DMS79 (cell line): ENCODE measurements at places on chromosomes 12 and 14.
A peak's percentile ranks its signal among the peaks of the same experiment; 100 is the strongest.

DNA sequence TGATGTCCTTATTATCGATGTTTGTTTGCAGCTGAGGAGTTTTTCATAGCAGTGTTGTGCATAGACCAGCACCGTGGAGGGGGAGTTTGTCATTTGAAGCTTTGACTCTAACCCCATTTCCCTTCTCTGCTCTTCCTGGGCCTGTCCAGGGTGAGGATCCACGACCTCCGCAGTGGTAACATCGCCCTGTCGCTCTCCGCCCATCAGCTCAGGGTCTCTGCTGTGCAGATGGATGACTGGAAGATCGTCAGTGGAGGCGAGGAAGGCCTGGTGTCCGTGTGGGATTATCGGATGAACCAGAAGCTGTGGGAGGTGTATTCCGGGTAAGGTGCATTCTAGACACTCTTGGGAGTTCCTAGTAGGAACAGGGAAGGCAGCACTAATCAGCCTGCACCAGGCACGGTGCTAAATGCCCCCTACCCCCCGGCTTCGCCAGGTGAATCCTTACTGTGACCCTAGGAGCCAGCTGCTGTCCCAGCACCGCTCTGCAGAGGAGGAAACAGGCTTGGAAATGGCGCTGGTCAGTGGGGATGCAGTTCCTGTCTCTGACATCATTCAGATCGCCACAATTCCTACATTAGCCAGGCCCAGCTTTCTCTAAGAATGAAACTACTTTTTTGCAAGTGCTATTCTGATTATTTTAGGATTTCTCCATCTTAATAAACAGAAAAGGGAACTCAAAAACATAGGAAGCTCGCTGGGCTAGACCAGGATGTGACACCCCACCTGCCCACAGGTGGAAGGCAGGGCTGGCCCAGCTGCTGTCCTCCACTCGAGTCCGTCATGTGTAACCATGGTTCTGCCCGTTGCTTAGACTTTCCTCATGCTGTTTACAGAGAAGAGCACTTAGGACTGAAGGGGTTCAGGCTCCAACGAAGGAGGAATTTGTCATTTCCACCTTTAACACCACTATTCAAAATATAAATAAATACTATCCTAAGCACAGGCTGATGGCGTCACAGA is 74.9 kb downstream of the TESC start:
- no peak for DNase-seq

DNA sequence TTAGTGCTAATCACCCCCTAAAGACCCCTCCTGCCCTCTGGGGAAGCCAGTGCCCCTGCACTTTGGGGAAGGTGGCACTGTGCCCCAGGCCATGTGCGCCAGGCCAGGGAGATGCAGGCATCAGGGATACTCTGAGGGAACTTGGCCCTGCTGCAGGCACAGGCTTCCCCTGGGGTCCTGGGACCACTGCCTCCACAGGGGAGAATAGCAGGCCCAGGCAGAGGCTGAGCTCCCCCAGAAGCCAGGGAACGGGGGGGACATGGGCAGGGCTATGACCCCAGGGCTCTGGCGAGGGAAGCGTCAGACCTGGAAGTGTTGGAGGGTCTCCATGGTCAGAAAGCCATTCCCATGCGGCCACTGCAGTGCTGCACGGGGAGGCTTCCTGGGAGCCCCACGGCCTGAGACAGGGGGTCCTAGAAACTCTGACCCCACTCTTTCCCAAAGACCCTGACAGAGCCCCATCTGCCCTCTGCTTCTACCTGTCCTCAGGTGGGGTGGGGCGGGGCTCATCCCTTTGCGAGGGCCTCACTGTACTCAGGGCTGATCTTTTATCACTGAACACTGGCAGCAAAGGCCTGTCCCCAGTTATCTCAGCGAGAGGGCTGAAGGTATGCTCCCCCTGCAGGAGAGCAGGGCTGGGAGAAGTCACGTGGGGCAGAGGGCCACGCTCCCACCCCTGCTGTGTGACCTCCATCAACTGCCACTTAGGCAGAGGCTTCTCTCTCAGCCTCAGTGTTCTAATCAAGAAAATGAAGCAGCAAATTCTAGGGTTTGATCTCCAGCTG is 160.0 kb downstream of the CALM1 start:
- DNase-seq: no peak

GRCh38 chr12:64633940-64634337 is 23.6 kb downstream of the RASSF3 start:
- DNase-seq: no peak

DNA sequence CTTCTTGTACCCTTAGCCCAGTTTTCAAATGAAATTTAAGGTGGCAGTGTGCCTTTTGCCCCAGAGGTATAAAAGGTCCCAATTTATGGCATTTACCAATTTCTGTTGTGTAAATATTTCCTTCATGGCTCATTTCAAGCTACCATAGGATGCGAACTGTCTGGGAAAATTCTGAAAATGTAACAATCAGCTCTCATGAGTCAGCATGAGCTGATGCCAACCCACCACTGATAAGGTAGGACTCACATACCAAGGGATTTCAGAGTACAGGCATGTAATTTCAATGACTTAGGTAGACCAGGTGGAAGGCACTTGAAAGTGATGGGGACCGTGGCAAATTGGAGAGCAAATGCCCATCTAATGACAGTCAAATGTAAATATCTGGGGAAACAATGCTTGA is 169.5 kb downstream of the TTC8 start:
- peak; percentile 93 for DNase-seq

- DNase-seq: no peak
These were observed 11.5 kb upstream of the KRT78 start for GRCh38 chr12:52860102-52860823.

DNA sequence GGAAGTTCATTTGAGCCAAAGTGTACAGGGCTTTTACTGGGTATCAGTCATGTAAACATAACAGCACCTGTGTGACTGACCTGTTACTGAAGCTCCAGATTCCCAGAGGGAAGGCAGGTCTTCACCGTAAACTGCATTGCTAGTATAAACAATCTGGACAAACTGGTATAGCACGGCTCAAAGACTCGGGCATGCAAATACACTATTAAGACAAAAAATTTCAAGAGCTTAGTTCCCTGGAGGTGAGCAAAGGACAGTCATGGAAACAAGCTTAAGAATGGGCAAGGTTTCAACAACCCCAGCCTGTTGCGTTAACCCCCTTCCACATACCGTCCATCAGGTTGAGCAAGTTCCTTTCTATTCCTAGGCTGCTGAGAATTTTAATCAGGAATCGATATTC is 9.4 kb downstream of the PARP11 start:
- DNase-seq: no peak

- DNase-seq: peak; percentile 15
These were observed 87.4 kb downstream of the B4GALNT3 start for GRCh38 chr12:546920-547845.

DNA sequence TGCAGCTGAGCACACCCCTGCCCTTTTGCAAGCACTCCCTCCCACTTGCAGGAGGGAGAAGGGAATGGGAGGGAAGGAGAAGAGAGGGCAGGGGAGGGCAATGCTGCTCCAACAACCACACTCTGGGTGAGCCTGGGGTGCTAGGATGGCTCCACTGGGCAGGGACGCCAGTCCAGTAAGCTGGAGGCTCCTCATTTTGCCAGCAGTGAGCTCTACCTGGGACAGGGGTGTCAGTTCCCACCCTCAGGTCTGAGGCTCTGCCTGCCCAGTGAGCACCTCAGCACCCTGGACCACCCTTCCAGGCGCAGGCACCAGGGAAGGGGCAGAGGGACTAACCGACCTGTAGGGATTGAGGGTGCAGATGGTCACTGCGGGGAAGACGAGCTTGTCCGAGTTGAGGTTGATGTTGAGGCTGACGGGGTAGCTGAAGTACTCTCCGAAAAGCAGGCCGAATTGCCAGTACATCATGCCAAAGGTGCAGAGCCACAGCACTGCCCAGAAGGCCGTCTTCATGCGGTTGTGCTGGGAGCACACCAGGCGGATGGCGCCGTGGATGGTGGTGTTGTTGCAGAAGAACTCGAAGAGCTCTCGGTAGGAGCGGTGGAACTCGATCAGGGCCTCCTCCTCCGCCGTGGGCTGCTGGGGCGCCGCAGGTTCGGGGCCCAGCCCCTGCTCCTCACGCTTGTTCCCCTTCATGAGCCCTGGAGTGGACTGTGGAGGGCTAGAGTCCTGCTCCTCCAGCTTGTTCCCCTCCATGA is 1.2 kb downstream of the SCNN1A start:
- DNase-seq: no peak

GRCh38 chr14:72675126-72675525 is 218.8 kb downstream of the DPF3 start:
- DNase-seq: no peak

DNA sequence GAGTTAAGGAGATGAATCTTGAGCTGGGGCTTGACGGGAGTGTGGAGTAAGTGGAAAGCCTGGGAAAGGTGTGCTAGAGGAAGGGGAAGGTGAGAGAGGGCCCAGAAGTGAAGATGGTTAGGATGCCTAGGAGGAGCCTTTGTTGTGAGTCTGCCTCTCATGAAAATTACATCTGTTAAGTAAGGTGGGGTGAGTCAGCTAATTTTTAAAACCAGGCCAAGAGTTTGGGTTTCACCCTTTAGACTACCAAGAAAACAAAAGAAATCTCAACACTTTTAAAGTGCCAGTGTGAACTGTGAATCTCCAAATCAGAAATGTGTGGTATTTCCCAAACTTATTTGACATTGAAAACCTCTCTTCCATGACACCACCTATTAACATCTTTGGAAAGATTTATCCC is 185.2 kb downstream of the CRADD start:
- no peak for DNase-seq

DNA sequence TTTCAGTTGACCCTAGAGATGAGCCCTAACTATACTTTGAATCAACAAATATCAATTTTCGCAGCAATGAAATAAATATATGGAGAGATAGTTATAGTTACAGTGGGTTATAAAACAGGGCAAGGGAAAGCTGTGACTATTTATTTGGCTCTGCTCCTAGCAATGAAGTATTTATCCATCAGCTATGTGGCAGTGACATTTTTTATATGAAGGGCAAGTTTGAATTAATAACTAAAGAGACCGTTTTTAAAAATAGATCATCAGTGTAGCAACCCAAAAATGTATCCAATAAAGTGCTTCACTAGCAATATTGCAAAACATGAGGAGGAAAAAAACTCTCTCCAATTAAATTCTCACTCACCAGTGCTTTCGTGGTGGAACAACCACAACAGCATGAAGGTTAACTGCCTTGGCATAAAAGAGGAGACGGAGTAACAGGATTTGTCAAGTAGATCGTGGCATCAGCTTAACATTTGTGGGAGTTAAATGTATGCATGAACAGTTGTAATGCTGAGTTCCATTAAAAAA is 58.1 kb upstream of the NUDT4 start:
- no peak for DNase-seq

DNA sequence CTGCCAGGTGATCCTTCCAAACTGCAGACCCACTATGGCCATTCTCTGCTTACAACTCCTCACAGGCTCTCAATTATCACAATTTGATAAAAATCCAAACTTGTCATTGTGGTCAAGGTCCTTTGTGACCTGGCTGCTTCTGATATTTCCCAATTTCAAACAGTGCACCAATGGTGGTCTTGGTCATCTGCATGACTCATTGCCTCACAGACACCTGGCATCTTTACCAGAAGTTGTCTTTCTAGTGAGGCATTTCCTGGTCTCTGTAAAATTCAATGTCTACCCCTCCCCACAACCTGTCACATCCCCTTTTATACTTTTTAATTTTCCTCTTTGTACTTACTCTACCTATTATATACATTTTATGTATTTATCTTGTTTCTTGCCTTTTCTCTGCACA is 17.8 kb upstream of the PAPOLA start:
- DNase-seq: no peak

- no peak for DNase-seq
These were observed 127.9 kb upstream of the DYRK2 start for GRCh38 chr12:67520606-67521005.

DNA sequence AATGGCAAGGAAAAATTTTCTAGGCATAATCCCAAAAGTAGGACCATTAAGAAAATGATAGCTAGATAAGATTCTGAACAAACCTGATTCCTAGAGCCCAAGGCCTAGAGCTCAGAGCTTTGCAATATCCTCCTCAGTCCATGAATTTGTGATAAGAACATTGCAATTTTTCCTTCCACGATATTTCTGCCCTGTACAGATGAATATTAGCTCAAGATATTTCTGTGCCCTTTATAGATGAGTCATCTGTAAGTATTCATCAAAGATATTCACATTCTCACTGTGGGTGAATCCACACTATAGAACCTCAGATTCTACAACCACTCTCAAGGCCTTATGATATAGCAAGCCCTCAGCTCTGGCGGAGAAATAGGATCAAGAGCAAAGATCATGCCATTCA is 37.5 kb downstream of the EAPP start:
- DNase-seq: no peak

- no peak for DNase-seq
These were observed 108.9 kb upstream of the RESF1 start for GRCh38 chr12:31850268-31850667.

DNA sequence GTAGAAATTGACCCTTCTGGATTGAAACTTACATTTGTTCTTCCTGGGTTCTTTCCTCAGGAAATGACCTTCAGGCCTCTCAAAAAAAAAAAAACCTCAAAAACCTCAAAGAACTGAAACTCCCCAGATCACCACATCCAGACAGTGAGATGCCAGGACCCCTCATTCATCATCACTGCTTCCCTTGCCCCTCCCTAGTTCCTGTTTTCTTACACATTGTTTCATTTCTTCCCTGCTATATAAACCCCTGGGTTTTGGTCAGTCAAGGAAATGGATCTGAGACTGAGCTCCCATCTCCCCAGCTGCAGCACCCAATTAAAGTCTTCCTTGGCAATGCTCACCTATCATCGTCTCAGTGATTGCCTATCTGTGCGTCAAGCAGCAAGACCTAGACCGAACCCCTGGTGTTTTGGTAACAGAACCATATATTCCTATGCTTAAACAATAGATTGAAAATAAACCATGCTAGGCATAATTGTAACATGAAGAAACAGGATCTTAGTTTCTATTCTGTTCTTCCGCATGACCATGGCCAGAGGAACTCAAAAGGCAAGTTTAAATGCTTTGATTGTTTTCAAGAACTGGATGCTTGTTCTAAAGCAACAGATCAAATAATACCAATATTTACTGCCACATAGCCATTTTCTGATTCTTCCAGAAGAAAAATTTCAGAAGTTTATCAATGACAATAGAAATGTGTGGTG is 108.0 kb upstream of the MAX start:
- no peak for DNase-seq

GRCh38 chr12:16658699-16659098 is 52.7 kb upstream of the LMO3 start:
- DNase-seq: no peak

DNA sequence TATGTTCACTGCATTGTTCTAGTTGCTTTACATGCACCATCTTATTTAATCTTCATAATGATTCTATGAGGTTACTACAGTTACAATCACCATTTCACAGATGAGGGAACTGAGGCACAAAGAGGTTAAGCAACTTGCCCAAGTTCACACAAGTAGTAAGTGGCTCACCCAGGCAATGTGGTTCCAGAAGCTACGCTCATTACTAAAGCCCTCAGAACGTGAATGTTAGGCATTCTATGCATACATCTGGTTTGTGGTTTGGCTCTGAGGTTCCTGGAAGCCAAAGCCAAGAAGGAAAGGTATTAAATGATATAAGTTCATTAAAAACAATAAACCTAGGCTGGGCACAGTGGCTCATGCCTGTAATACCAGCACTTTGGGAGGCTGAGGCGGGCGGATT is 14.4 kb upstream of the VRTN start:
- DNase-seq: no peak
